Activated naive CD8-positive, alpha-beta T cell treated with anti-CD3 and anti-CD28 coated beads, Interleukin-2, amount 10 ng/mL, durations not matched to agents 7 days and 5 days (primary cell): ENCODE measurements at places on chromosomes 5 and 9. TPM values are rescaled to one million over a fixed set of nuclear protein-coding genes. Genes with fewer than 3 reads are reported as not detected.

OGN gene
- not detected for total RNA-seq

MEIKIN gene
- total RNA-seq = 0.55 TPM

C5orf46 gene
- total RNA-seq = not detected

ROPN1L gene
- 1.5 TPM for total RNA-seq
